ENCODE measurements at places on chromosomes 16 and 17.

DNA sequence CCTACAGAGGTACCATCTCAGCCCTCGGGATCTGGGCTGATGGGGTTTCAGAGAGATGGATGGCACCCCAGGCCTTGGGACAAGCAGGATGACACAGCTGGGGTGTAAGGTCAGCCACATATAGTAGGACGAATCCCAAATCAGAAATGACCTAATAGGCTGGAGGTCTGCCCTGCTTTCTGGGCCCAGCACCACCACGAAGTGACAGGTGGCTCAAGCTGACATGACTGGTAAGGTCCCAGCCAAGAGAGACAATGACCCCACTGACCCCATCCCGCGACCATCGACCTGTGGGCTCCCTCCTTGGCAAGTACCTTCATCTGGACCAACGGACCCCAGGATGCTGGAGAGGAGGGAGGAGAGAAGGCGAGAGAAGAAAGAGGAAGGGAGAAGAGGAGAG lies 15.6 kb downstream of the CAMKK1 start:
- no peak for DNase-seq

GRCh38 chr17:46191322-46192188 lies 1.7 kb downstream of the KANSL1 start:
- DNase-seq = no peak

DNA sequence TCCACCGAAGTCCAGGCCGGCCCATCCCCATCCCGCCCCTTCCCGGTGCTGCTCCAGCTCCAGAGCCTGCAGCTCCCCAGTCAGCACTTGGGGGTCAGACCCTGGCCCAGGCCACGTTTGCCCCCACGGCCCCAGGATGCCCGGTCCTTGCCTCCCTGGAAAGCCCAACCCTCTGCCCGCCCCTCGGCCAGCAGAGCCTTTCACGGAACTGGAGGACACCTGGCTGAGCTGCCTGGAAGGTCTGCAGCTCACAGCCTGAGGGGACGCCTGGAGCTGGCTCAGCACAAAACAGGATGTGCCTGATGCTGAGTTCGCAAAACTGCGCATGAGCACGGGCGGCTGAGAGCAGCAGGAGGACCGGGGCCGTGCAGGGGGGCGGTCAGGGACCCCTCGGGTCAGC lies 29.7 kb upstream of the SSTR5 start:
- no peak for DNase-seq

DNA sequence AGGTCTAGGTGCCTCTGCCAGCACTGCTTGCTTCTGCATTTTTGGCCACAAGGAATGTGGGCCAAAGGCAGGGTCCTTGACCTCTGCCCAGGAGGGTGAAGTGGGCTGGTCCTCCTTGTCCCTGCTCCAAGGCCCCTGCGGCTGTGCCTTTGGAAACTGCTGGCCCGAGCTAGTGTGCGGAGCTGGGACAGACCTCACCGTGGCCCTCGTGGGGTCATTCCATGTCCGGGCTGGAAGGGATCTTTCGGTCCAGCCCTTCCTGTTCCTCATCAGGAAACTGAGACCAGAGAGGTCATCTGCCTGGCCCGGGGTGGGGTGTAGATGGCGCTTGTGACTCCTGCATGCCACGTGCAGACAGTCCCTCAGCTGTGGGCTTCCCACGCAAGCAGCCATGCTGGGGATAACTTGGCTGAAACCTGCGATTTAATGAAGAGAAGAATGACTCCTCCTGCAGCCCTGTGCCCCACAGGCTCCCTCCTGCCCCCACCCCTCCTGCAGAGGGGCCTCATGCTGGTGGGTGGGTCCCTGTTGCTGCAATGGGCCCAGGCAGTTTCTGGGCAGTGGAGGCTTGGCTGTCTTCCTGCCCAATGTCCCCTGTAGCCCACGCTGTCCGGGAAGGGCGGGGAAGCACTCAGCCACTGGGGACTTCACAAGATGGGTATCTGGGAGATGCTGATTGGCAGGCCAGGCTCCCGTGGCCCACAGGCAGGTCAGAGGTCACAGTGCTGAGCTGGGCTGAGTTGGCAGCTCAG lies 245.2 kb downstream of the SEC14L1 start:
- DNase-seq = no peak

GRCh38 chr17:67413388-67413787 lies 36.3 kb downstream of the PITPNC1 start:
- DNase-seq = no peak

- no peak for DNase-seq
These were observed at the start of gene MT1M for GRCh38 chr16:56632156-56632847. MT1M (plus strand) TSS chr16:56632659; CDS start chr16:56632732, 73 bp downstream.

- DNase-seq = no peak
These were observed 3.3 kb downstream of the PHLPP2 start for GRCh38 chr16:71721066-71721740.

DNA sequence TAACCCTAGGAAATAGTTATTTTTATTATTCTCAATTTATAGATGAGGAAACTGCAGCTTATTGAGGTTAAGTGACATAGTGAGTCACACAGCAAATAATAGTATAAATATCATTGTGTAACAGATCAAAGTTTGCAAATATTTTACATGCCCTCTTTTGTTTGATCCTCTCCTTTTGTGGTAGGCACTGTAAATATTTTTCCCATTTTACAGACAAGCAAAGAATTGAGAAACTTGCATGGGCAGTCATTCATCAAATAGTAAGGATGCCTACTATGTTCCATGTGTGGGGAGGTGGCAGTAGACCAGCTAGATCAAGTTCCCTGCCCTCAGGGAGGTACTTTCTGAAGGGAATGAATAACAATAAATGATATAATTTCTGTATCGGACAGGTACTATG lies 173.0 kb downstream of the PHKB start:
- no peak for DNase-seq

GRCh38 chr16:48318630-48319029 lies 66.6 kb downstream of the SIAH1 start:
- no peak for DNase-seq

DNA sequence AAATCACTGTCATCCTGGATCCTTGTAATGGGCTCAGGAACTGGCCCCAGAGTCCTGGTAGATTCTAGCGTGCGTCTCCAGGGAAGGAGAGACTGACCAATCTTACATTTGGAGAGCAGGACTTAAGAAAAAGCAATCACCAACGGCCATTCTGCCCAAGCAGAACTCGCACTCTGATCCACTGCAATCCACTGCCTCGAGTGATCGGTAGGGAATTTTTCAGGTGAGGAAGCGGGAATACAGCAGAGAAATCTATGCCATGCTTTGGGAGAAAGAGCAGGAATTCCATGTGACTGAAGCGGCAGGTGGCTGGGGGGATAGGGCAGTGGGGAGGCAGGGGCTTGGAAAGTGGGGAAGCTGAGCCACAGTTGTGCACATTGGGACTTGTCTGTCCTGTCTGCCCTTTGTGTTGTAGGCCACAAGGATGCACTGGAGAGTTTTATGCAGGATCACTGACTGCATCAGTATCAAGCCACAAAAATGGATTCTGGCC lies 143.9 kb upstream of the HS3ST2 start:
- DNase-seq = no peak

DNA sequence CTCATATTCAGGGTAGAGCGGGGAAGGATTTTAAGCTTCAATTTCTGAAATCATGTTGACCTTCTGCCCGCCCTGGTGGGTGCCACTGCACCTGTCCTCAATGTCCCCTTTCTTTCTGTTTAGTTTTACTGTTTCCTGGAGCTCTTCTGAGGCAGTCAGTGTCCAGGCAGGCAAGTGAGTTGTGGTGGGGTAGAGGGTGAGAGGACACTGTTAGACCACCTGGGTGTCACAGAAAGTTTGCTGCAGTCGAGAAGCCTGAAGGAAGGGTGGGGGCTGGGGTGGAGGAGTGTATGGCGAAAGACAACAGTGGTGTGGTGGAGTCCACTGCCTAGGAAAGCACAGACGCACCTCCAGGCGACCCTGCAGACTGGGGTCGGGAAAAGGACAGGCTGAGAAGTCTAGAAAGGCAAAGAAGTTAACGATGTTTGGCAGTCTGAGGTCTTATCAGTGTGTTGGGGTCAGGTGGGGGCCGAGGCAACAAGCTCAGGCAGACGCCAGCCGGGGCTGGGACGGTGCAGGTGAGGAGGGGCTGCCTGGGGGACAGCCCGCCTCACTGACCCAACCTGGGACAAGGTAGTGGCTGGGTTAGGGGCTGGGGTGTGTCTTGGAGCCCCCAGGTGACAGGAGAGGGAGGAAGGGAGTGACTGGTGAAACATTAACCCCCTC lies 23.3 kb upstream of the HOXB13 start:
- DNase-seq = no peak

- DNase-seq = no peak
These were observed 16.7 kb downstream of the CDK5R1 start for GRCh38 chr17:32503251-32504165.

- DNase-seq = no peak
These were observed 11.8 kb downstream of the ADGRG1 start for GRCh38 chr16:57640185-57640584.

DNA sequence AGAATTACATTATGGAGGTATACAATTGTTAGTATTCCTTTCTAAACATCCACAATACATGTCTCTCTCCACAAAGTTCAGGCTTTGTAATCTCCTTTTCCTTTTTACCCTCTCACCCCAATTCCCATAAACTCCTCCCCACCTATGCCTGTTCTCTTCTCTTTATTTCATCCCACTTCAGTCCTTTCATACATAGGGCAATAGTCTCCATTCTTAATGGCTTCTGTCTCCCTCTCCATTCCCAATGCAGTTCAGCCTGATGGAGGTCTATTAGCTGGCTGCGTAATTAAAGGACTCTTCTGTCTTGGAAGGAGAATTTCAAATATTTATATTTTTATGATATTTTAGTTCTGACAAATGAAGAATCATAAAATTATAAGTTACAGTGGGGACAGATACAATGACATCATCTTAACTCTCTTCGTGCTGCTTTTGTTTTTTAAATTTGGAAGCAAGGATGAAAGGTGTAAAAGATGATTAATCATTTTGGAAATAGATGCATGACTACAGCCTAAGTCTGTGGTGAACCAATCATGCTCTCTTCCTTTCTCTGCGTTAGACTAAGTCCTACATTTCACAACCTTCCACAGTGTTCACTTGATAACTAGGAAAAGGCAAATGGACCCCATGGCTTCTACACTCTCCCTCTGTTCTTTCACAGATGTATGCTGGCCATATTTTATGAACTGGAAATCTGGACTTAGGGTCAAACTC lies 11.2 kb upstream of the FAM20A start:
- DNase-seq = no peak

DNA sequence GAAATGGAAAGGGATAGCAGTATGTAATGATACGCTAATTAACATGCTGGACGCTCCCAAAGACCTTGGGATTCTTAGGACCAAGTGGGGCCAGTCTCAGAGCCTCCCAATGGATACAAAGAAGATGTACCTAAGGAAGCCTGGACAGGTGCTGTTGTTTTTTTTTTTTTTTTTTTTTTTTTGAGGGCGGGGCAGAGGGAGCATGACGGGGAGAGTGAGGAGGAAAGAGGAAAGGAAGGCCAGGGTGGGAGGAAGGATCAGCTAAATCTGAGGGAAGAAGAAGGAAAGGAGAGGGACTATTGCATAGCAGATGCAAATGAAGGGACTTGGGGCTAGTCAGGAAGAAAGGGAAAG lies 2.5 kb downstream of the VAMP2 start:
- no peak for DNase-seq

DNA sequence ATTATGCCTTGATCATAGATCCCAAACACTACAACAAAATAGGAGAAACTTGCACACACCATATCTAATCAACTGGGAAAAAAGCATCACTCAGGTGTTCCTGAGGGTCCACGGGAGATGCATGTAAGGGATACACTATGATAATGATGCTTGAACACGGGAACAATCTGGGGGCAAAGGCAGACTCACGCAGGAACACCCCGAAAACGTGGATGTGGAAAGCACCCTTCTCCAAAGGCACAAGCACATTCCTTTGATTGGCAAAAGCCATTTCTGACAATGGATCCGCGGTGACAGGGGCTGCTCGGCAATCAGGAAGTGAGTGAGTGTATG lies 1.3 kb downstream of the ZNF652 start:
- DNase-seq = no peak

DNA sequence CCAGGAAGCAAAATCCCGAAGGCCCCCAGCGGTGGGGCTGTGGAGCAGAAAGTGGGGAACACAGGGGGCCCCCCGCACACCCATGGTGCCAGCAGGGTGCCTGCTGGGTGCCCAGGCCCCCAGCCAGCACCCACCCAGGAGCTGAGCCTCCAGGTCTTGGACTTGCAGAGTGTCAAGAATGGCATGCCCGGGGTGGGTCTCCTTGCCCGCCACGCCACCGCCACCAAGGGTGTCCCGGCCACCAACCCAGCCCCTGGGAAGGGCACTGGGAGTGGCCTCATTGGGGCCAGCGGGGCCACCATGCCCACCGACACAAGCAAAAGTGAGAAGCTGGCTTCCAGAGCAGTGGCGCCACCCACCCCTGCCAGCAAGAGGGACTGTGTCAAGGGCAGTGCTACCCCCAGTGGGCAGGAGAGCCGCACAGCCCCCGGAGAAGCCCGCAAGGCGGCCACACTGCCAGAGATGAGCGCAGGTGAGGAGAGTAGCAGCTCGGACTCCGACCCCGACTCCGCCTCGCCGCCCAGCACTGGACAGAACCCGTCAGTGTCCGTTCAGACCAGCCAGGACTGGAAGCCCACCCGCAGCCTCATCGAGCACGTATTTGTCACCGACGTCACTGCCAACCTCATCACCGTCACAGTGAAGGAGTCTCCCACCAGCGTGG lies 6.5 kb downstream of the CBX2 start:
- no peak for DNase-seq

GRCh38 chr17:65947831-65948230 lies 244.1 kb downstream of the CEP112 start:
- no peak for DNase-seq

- DNase-seq = no peak
These were observed 26.6 kb downstream of the JPH3 start for GRCh38 chr16:87628940-87629339.

DNA sequence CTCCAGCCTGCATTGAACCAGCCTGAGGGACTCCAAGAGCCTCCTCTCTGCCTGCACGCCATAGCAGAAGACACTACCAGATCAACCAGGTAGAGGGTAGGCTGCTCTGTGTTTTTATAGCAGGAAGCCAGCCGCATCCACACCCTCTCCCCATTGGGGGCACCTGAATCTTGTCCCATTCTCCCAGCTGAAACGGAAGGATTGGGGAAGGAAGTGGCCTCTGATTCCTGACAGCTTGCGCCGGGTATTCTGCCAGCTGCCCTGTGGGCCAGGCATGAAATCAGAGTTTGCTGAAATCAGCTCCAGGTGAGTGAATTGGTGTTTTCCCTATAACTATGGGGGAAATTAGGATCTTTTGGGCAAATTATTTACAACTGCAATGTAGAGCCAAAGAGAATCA lies at the start of gene ZP2:
Gene ZP2, minus strand, starts transcription at position 89 of the 400 bp plus-strand sequence. Its CDS starts 27 bp downstream, at position 62.
- no peak for DNase-seq

GRCh38 chr17:73478768-73479424 lies 165.3 kb downstream of the SDK2 start:
- DNase-seq = no peak

DNA sequence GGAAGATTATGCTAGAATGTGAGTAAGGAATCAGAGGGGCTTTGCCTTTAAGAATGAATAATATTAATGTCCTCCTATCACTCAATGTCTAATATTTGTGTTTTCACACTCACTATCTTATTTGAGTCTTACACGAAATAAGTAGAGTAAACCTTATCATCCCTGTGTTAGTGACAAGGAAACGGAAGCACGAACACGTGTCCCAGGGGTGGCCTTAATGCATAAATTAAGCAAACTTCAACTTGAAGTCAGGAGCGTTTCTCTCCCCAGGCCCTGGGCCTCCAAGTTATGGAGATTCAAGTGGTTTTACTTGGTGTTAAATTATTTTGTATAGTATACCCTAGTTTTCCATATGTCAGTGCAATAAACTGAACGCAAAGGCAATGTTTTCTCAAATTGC lies 96.0 kb downstream of the WDR59 start:
- no peak for DNase-seq

GRCh38 chr17:75394332-75394918 lies 11.1 kb downstream of the GRB2 start:
- DNase-seq = no peak

GRCh38 chr17:39244016-39244599 lies 18.4 kb upstream of the STAC2 start:
- no peak for DNase-seq

All from stimulated activated CD8-positive, alpha-beta memory T cell treated with anti-CD3 and anti-CD28 coated beads, Interleukin-7, amount 100 ng/mL, for 1 hour (primary cell).